ENCODE measurements at places on chromosomes 11 and 22.
A peak's percentile ranks its signal among the peaks of the same experiment; 100 is the strongest.

GRCh38 chr11:130118636-130119387 lies 40.8 kb upstream of the ST14 start:
- DNase-seq, result no peak

DNA sequence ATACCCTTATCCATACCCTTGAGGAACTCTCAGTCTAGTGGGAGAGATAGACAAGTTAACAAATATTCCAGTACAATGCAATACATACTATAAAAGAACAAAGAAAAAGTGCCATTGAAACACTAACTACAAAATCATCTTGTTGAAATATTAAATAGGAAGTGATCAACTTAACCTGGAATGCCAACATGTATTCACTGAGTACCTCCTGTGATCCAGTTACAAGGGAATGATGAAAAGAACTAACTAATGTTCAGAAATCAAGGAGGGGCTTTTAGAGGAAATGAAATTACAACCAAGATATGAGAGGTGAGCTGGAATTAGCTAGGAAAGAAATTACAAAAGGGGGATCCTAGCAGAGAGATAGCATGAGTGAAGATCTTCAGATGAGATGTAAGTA lies 6.2 kb upstream of the FIBIN start:
- no peak for DNase-seq

DNA sequence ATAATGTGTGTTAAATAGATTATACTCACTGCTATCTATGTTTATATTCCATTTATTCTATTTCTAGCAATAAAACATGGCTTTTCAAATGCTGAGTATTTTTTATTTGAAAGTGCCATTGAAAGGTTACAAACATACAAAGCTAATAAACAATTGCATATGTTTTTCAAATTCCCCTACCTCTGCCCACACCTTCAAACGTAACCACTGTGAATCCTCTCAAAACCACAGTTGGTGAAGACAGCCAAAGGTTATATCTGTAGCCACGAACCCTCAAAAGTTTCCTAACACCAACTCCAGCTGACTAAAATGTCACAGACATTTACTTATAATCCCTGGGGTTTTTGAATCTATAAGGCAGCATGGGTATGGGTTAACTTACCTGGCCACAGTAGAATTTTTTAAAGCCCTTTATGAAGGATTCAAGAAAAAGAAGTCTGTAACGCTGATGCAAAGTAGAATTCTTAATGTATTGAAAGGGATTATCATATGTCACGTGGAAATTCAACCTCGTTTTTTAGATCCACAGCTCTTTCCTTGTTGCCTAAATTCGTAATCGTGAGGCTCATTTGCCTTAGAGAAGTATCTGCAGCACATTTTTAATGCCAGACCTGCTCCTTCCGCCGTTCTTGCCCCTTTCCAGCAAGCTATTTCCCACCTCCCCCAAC lies 122.5 kb upstream of the ZC3H12C start:
- no peak for DNase-seq

DNA sequence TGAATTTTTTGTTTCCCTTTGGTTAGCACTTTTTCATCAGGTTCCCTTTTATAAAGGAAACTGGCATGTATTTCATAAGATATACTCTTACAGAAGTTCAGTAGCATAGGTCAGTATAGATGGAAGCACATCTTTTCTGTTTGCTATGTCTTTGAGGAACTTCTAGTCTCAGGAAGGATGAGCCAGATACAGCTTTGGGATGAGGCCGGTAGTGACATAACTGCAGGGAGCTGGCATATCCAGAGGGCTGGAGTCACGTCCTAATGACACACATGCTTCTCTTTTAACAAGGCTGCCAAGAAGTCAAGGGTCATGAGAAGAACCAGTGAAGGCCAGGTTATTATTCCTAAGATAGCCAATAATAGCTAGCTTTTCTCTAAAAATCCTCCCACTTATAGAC lies 33.3 kb upstream of the ADSL start:
- DNase-seq, result no peak

GRCh38 chr11:46533396-46534100 lies 60.3 kb downstream of the AMBRA1 start:
- no peak for DNase-seq

- no peak for DNase-seq
Observed at GRCh38 chr11:134949121-134950090, 537.4 kb upstream of the B3GAT1 start.

- no peak for DNase-seq
Observed at GRCh38 chr22:49967706-49968208, 7.2 kb downstream of the PIM3 start.

DNA sequence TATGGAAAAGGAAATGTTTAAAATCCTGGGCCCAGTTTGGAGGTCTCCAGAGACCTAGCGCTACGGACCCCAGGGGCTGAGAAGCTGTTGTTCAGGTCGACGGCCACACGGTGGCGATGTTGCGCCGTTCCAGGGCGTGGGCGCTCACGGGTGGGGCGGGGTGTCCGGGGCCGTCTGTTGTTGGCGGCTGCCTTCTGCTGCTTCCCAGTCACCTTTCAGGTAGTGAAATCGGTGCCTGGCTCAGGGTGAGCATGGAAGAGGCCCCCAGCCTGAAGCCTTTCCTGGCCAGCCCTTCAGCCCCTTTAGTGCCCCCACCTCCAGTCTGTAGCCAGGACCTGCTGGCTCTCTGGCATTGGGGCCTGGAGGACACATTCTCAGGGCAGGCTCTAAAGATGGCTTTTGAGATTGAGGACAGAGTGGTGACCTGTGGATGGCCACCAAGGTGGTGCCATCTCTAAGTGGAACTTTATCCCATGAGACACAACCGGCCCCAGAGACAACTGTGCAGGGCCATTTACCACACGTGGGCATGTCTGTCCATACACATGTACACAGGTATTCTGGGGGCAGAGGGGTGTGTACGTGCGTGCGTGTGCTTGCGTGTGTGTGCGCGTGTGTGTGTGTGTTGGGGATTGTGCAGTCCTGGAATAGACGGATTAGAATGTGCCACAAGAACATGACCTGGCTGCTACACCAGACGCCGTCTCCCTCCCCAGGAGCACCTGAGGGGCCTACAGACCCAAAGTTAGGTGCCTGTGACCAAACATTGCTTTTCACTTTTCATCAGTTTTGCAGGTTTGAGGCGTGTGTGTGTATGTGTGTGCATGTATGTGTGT lies 53.8 kb downstream of the ST14 start:
- no peak for DNase-seq

- no peak for DNase-seq
Observed at GRCh38 chr11:126502159-126502558, 146.7 kb downstream of the ST3GAL4 start.

DNA sequence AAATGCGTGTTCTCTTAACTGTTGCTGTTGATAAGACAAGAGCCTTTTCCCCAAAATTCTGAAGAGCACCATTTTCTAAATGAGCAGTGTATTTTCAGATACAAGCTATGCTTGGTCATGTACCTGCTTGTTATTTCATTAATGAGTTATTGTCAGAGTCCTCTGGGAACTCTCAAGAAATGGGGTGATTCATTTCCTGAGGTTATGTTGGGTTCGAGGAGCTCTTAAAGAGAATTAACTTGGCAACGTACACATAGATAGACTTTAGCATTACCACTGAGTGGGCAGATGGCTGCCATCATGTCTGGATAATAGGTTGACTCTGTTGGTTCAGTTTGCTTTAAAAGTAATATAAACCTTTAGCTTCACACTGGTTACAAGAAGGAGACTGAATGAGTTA lies 87.9 kb upstream of the SORL1-AS1 start:
- no peak for DNase-seq

- peak; percentile 58 for DNase-seq
Observed at GRCh38 chr22:31085493-31085824, 4.3 kb downstream of the SMTN start.

- DNase-seq, result no peak
Observed at GRCh38 chr22:28935713-28936112, 52.3 kb downstream of the ZNRF3 start.

GRCh38 chr22:35930933-35931332 lies 97.7 kb downstream of the RBFOX2 start:
- DNase-seq, result no peak

GRCh38 chr22:18075720-18076497 lies 1.9 kb upstream of the PEX26 start:
- DNase-seq, result peak; percentile 55

- DNase-seq, result no peak
Observed at GRCh38 chr11:105033343-105033742, 1.6 kb downstream of the CASP1 start.

DNA sequence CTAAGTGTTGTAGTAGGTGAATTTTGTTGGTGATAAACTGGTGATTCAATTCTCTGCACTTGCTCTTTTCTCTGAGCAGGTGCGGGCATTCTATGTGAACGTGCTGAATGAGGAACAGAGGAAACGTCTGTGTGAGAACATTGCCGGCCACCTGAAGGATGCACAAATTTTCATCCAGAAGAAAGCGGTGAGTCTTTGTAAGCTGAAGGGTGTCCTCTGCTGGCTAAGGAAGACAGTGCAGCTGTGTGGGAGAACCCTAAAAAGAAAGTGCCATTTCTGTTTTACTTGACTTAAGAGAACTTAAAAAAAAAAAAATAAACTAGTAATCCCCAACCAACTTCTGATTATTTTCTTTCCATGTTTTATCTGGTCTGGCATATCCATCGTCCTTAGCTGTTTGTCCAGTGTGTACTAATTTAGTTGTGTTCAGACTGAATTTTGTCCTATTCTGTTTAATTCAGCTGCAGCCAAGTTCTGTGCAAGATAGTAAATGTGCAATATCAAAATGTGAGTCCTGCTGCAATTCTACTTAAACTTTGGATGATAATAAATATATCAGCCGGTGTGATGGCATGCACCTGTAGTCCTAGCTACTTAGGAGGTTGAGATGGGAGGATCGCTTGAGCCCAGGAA lies 29.6 kb downstream of the CAT start:
- no peak for DNase-seq

- no peak for DNase-seq
Observed at GRCh38 chr22:35198738-35199137, 58.6 kb upstream of the HMGXB4 start.

DNA sequence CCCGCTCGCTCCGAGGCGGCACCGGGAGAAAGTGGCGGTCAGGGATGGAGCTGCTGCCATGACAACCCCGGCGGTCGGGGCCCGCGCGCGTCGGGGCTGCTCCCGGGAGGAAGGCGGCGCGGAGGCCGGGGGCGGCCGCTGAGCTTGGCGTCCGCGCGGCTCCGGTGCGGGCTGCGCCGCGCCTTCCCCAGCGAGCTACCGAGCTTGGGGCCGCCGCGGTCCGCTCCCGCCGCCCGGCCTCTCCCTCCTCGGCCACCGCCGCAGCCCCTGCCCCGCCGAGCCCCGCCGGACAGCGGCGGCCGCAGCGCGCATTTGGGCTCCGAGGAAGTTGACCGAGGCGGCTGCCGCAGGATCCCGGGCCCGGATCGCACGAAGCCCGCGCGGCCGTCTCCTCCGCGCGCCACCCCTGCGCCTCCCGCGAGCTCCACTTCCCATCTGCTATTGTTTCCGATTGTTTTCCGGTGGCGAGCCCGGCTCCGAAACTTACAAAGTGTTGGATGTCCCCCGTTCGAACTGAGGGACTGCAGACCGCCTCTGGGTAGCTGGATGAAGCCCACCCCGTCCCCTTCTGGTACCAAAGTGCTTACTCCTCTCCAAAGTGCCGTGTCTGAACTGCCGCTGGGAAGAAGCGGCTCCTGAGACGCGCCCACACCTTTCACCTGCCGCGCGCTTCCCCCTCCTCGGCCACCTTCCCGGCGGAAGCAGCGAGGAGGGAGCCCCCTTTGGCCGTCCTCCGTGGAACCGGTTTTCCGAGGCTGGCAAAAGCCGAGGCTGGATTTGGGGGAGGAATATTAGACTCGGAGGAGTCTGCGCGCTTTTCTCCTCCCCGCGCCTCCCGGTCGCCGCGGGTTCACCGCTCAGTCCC lies 540.3 kb downstream of the NTM start:
- no peak for DNase-seq

GRCh38 chr22:24430431-24431308 lies 3.3 kb downstream of the ADORA2A start:
- DNase-seq, result no peak

Data from anterior cingulate cortex (tissue), 58 donors.